ENCODE measurements at places on chromosomes 3 and 15.

GRCh38 chr3:42556089-42556632 lies 25.6 kb downstream of the SEC22C start:
- no peak for DNase-seq

GRCh38 chr3:178370387-178370786 lies 165.8 kb upstream of the KCNMB2 start:
- DNase-seq: no peak

- DNase-seq: no peak
These were observed at the start of gene ILDR1 for GRCh38 chr3:122021811-122022401. TSS of gene ILDR1 (minus strand) at chr3:122022247. CDS start at chr3:122022077, 170 bp downstream.

GRCh38 chr3:152511904-152512303 lies 243.2 kb downstream of the MBNL1 start:
- DNase-seq: no peak

DNA sequence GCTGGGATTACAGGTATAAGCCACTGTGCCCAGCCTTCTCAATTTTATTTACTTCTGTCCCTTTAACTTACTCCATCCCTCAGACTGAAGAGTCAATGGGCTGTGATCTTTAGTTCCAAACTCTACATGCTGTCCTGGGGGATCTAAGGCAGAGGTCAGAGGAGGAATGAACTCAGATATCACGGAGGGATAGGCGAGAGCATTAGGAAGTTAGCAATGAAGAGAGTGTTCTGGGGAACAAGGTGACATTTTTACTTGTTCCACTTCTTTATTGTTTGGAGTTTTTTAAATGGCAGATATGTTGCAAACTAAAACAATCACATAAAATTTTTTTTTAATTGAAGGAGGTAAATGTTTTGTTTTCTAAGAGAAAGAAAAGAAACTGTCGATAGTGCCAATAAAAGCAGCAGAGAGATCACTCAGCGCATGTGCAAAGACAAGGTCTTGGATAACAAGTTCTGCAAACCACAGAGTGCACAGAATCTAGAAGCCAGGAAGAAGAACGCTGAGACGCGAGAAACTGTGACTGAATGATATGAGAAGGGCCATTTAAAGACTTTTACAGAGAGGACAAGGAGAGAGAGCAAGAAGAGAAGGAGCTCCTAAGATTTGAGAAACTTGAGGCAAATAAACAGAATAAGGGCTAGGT lies 10.8 kb upstream of the CA12 start:
- DNase-seq: no peak

DNA sequence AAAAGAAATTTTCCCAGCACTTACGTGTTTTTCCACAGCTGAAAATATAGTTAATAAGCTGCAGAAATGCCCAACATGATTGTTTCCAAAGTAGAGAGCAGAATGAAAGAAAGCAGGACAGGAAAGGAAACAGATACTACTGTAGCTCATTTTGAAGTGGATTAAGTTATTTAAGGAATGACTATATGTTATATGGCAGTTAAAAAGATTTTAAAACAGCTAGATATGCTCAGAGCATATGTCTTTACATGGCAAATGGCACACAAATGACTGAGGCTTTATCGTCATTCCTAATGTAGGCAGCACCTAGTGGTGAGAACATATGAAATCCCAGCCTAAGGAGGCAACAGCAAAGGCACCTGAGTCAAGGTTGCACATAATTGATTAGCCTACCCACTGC lies 106.6 kb upstream of the SEMA6D start:
- DNase-seq: no peak

GRCh38 chr3:163812006-163812405 lies 1266.3 kb downstream of the SI start:
- DNase-seq: no peak

DNA sequence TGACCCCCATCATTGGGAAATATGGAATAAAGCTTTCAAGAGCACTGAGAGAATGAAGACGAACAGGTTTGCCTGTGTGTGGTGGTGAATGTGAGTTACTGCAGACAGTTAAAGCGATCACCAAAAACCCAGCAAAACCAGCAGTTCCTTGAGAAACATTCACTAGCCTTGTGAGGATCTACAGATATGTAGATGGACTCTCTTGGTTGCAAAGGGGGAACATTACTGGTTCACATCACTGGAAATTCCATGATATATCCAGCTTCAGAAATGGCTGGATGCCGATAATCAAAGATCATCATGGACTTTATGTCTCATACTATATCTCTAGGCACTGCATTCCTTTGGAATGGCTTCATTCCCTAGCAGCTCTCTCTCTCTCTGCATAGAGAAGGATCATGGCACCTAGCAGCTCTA lies 10.2 kb upstream of the HERC1 start:
- no peak for DNase-seq

- DNase-seq: no peak
These were observed 212.6 kb upstream of the PLSCR5 start for GRCh38 chr3:146817704-146818103.

DNA sequence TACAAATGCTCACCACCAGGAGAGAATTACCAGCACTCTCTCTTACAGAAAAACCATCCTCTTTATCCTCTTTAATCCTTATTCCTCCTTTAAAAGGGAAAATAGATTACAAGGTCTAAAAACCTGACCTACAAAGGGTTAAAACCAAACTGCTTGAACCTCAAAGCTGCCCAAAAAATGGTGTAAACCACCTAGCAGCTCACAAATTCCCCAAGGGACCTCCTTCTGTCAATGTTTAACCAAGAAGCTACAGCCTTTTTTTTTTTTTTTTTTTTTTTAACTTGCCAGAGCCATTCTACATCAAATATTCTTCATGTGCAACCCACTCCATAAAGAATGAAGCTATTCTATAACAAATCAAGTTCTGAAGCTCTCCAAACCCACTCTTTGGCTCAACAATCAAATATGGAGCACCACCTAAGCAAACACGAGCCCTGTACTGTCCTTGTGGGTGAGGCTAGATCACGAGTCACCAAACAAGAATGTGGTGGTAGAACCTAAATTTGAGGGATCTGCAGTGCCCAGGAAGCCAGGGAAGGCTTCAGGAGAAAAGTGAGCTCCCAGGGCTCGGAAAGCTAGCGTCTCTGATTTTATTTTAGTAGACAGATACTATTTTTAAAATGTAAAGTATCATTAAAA lies 20.1 kb downstream of the OSBPL10 start:
- DNase-seq: no peak

DNA sequence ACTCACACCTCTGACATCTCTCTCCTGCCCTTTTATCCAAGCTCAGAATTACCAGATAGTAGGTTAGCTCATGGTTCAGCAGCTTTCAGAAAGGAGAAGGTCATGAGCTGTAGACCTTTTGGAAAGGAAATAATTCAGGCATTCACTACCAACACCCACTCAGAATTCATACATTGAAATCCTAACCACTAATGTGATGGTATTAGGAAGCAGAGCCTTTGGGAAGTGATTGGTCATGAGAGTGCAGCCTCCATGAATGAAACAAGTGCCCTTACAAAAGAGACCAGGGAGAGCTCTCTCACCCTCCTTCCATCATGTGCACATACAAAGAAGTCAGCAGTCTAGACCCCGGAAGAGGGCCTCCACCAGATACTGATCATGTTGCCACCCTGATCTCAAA lies 315.8 kb upstream of the CCDC54 start:
- DNase-seq: no peak

DNA sequence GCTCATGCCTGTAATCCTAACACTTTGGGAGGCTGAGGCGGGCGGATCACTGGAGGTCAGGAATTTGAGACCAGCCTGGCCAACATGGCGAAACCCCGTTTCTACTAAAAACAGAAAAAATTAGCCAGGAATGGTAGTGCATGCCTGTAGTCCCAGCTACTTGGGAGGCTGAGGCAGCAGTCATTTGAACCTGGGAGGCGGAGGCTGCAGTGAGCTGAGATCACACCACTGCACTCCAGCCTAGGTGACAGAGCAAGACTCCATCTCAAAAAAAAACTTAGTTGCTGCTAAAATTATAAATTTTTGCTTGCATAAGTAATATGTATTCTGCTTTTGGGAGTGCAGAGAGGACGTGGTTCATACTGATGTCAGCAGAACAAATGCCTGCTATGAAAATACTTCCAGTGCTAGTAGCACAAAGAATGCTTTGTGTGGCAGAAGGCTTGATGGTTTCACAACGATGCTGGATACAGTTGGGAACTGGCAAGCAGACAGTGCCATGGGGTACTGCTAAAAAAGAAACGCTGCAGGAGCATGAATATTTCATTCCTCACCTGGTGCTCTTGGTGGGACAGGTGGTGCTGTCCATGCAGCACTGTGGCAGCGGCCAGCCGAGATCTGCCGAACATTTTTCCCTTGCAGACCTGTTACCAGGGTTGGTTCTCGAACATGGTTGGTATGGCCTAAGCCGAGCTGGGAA lies 31.1 kb downstream of the FBXL22 start:
- DNase-seq: no peak

- DNase-seq: no peak
These were observed 70.8 kb downstream of the RAP2B start for GRCh38 chr3:153232851-153233271.

DNA sequence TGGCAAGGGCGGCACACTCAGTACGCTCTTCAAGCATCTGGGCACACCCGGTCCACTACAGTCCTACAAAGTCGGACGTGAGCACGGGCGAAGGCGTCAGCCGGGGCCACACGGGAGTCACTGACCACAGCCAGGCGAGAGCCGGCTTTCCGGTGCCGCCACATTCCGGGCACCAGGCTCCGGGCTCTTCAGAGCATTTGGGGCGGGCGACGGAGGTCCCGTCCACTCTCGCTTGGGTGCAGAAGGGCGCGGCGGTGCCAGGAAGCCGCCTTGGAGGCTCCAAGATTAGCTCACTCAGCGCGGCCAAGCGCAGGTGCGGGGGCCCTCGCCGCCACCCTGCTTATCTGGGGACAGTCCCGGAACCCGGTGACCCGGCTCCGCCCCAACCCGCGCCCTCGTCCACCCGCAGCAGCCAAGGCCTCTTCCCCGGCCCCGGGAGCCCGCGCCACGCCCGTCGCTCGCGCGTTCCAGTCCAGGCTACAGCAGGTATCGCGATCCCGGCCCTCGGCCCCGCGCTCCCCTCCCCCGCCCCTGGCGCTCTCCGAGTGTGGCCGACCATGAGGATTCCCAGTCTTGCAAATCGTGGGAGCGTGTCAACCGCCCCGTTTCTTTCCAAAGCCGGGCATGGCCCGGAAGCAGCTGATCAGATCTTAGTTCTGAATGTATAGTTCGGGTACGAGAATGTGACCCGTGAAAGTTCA lies at the start of gene ADPRH:
Gene ADPRH (plus strand): TSS at position 127 of the 701 bp plus-strand sequence. CDS start 2,678 bp downstream, outside the sequence.
- DNase-seq: no peak

DNA sequence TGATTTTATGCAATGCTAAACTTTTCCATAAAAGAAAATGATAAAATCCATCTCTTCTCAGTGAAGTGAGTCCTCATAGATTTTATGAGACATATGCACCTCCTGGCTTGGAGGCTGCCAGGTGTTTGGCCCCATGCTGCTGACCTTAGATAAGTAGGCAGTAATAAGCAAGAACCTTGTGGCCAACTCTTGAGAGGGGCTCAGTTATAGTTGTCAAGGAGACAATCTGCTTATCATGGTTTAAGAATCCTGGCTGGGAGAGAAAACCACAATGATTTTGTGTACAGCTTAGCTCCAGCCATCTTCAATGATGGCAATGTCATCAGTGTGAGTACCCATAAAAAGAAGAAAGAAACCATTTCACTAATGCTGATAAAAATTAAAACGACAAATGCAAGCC lies 252.1 kb downstream of the CPNE4 start:
- no peak for DNase-seq

DNA sequence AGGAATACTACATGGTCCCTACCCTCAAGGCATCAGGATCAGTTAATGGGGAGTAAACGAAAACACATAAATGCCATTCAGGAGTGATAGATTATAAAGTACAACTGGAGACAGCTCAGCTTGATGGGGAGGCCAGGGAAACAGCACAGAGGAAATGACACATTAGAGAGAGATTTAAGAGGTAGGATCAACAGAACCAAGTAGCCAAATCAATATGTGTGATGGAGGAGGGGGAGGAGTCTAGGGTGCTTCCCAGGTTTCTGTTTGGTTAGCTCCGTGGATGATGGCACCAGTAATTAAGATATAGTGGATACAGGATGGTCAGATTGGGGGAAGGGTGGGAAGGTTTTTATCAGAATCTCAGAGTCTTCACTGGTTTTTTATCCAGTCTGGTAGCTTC lies 229.5 kb upstream of the ROPN1 start:
- DNase-seq: no peak

DNA sequence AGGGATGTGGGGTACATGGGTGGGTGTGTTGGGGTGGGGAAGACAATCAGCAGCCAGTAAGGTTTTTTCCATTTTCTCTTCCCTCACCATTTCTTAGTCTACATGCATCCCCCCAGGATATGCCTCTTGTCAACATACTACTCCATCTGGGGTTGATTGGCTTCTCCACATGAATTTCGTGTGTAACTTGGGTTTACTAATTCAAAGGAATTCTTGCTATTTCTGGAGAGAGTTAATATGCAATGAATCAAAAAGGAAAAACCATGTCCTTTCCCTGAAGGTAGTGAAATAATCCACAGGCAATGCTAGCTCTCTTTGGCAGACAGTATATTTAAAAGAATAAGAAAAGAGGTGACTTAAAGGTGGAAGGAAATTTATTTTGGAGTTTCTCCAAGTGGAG lies 198.4 kb downstream of the EBLN2 start:
- DNase-seq: no peak

- DNase-seq: no peak
These were observed 302.8 kb upstream of the TBC1D5 start for GRCh38 chr3:18044971-18045880.

DNA sequence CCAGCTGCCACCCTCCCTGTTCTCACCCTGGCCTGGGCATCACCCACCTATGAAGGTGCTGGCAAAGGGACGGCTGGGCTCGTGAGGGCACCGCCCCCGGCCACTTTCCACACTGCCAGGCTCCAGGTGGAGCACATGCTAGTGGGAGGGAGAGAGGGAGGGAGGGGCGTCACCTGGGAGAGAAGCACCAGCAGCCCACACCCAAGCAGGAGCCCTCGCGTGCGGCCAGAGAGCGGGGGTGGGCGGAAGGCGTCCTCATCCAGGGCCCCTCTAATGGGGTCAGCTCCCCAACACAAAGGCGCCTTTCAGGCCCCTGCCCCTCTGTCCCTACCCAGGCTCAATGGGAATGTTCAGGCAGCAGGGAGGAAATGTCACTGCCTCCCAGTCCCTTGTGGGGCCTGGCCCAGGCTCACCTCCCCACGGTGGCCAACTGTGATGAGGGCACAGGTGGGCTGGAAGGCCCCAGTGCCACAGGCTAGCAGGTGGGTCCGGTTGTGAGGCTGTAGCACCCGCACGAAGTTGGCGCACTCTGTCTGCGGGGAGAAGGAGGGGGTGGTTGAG lies 3.1 kb downstream of the SEMA3G start:
- DNase-seq: no peak

- no peak for DNase-seq
These were observed 5.1 kb downstream of the LSAMP start for GRCh38 chr3:116440196-116440595.

- DNase-seq: no peak
These were observed 123.0 kb upstream of the NR2F2 start for GRCh38 chr15:96207377-96208006.

- no peak for DNase-seq
These were observed 193.4 kb upstream of the UBE2E1 start for GRCh38 chr3:23612296-23612891.

DNA sequence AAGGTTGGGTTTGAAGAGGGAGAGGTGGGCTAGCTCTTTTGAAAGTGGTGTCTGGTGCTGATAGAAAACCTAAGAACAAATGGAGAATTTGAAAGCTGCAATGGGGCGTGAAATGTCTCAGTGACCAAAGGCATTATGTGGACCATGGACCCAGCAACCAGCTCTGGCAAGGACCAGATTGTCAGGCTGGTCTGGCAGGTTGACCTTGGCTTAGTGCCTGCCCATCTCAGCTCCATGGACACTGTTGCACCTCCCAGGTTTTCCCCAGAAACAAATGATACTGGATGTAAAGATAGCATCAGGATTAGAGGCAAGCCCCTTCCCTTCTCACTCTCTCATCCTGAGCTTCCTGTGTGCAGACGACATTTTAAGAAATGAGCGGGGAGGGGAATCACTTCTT lies 302.9 kb upstream of the LRRFIP2 start:
- DNase-seq: no peak

Data from stimulated activated CD8-positive, alpha-beta memory T cell treated with anti-CD3 and anti-CD28 coated beads, Interleukin-4, amount 100 ng/mL, for 4 hours (primary cell).